ENCODE measurements at places on chromosomes 6 and 20.

DNA sequence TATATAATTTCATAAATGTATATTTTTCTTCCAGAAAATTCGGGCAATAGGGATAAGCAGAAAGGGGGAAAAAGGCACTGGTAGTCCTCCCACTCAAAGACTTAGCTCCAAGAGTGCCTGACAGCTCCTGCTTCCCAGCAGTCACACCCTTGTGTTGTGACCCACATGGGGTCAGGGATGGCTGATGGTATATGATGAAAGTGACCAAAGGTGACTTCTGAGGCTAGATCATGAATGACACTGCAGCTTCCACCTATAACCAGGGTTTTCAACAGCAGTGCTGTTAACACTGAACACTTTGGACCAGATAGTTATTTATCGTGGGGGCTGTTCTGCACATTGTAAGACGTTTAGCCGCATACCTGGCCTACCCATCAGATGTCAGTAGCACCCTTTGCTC lies 22.3 kb downstream of the FAM50B start:
- no peak for DNase-seq

- no peak for DNase-seq
Measured at GRCh38 chr6:91611190-91611589, 1024.3 kb upstream of the MAP3K7 start.

DNA sequence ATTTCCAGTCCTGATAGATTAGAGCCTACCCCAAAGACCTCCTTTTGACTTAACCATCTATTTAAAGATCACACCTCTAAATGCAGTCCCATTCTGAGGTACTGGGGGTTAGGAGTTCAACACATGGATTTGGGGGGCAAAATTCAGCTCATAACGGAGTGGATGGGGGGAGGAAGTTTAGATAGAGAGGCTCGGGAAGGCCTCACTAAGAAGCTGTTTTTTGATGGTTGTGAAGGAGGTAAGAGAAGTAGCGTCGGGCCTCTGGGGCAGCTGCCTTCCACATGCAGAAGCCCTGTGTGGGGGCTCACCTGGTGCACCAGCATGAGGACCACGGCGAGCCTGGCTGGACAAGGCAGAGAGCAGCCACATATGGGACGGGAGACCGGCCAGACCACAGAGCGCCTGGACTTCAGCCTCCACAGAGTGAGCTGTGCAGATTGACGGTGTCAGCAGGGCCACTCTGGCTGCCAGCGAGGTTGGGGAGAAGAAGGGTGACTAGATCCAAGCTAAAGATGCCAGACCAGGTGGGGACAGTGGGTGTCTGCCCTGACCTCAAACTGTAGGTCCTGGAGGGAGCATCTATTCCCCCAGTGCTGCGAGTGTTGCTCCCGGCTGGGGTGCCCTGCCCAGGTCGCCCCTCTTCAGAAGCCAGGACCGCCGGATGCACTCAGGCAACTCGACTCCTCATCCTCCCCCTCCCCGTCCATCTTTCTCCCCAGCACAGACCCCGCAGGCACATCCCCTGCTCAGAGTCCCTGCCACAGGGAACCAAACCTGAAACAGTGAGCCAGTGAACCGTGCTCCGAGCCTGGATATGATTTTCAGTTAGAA lies 5.1 kb upstream of the SYNJ2 start:
- DNase-seq: no peak

- DNase-seq: no peak
Measured at GRCh38 chr6:35359346-35359743, 17.0 kb downstream of the PPARD start.

DNA sequence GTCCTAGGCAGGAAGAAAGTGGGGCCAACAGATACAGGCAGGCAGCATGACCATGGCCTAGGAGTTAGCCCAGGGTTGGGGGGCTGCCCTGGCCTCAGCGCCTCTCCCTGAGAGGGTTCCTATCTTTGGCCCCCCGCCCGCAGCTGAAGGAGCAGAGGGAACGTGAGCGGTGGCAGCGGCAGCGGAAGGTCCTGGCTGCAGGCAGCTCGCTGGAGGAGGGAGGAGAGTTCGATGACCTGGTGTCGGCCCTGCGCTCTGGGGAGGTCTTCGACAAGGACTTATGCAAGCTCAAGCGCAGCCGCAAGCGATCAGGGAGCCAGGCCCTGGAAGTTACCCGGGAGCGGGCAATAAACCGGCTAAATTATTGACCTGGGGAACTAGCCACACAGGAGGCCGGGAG lies 32.6 kb downstream of the MOCS1 start:
- DNase-seq: no peak

DNA sequence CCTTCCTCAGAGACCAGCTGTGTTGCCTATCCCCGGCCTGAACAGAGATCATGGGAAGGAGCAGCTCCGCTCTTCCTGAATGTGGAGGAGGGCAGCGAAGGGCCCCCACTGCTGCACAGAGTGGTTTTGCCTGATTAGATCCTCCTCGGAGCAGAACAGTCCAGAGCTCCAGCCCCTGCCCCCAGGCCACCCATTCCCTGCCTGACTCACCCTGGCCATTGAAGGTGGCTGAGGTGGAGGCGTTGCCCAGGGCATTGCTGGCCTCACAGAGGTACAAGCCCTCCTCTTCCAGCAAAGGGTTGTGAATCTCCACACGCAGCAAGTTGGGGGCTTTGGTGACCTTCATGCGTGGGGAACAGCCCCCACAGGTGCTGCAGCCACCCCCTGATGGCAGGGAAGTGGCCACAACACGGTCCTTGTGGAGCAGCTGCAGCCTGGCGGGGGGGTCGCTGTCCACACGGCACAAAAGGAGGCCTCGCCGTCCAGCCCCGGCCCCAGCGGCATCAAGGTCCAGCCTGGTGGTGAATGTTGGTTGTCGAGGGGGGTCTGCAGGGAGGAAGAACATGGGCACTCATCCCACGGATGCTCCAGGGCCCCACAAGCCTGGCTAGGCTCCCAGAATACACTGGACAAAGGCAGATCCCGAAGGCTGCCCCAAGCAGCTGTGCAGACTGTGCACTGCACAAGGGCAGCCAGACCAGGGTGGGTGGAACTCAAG lies 14.7 kb downstream of the SIGLEC1 start:
- no peak for DNase-seq

DNA sequence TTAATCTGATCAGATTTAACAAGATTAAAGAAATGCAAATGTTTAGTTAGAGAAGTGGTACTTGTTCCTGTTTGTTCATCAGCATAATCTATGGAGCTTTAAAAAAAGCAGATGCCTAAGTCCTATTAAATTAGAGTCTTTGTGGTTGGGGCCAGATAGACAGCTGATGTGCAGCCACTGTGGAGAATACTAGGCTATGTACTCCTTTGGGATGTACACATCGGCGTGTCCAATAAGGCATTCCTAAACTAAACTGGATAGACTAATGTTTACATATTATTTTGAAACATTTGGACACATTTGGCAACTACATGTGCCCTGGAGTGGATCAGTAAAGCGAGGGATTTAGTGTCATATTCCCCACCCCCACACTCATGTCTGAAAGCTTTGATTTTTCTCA lies 459.5 kb downstream of the LMBRD1 start:
- no peak for DNase-seq

DNA sequence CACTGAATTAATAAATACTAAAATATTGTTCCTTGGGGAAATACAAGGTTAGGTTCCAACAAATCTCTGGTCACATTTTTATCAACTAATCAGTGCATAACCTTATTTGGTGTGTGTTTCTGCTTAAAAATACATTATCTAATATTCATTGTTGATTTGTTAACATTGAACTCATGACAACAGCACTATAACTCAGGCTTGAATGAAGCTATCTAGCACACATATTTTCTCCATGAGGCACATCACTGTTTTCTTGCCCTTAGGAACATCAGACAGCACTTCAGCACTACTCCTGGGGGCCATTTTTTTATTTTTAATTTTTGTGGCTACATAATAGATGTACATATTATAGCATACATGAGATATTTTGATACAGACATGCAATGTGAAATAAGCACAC lies 277.2 kb upstream of the NT5E start:
- no peak for DNase-seq

DNA sequence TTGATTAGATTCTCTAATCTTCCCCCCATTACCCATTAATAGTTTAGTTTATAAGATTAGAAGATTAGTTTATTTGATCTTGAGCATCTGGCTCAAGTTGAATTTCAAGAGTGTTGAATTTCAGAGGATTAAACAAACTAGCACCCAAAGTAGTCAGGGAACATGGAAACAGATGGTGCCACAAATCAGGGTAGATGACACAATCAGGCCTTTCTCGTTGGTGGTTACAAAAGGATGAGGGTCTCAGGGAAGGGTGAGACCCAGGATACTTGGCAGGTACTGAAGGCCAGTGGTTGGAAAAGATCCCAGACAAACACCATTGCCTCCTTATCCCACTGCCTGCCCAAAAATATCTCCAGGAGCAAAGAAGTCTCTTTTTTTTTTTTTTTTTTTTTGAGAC lies 29.5 kb upstream of the ADGRF1 start:
- no peak for DNase-seq
